CD4-positive, alpha-beta T cell treated with Interleukin-17A for 4 hours (primary cell): ENCODE measurements at places on chromosomes 12 and 14.
A peak's percentile ranks its signal among the peaks of the same experiment; 100 is the strongest.

GRCh38 chr14:51020024-51020710, 74.7 kb downstream of the TRIM9 start:
- DNase-seq, result no peak

DNA sequence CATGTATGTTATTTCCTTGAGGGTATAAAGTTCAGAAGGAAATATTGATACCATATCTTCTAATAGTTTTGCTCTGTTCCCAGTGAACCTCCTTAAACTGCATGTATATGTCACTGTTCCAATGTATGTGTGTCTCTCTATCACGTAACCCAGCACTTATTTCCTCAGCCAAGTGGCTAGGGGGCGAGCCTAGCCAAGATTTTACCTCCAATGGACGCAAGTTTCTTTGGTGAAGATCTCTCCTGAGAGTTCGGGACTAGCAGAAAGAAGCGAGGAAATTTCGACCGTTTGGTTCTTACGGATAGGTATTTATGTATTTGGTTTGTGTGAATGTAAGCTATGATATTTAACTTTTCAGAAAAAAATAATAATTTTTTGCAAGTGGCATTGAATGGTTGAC, 2.5 kb downstream of the SFSWAP start:
- no peak for DNase-seq

GRCh38 chr12:95742586-95742985, 48.0 kb downstream of the NTN4 start:
- no peak for DNase-seq

DNA sequence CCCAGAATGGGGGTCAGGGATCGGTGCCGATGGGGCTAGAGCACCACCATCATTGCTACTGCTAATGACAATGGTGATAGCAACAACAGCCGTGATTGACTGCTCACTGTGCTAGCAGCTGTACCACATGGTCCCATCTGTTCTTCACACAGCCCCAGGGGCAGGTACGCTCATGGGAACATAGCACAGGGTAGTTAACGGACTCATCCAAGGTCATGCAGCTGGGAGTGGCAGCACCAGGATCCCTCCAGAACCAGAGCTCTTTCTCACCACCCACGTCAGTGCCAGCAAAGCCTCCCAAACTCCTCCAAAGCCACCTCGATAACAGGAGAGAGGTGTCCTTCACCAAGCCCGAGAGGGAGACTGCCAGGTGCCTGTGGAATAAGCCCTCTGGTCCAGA, 11.2 kb upstream of the DYNC1H1 start:
- no peak for DNase-seq

DNA sequence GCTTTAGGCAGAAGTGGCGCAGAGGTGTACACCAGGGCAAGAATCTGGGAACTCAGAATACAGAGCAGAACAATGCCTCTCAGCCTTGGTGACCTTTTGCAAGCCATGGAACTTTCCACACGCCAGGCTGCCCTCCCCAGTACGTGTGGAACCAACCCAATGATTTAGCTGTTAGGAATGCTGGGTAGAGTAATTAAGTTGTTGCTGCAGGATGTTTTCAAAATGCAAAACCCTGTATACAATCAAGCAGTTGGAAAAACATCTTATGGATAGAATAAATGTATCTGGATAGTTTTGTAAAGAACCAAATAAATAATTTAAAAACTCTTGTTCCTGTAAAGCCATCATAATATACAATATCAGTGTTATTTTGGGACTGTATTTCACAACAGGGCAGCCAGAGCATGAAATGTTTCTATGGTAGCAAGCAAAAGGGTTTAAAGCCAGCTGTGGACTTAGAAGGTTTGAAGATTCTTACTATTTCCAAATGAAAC, 19.4 kb downstream of the PPP1R36 start:
- DNase-seq, result no peak

DNA sequence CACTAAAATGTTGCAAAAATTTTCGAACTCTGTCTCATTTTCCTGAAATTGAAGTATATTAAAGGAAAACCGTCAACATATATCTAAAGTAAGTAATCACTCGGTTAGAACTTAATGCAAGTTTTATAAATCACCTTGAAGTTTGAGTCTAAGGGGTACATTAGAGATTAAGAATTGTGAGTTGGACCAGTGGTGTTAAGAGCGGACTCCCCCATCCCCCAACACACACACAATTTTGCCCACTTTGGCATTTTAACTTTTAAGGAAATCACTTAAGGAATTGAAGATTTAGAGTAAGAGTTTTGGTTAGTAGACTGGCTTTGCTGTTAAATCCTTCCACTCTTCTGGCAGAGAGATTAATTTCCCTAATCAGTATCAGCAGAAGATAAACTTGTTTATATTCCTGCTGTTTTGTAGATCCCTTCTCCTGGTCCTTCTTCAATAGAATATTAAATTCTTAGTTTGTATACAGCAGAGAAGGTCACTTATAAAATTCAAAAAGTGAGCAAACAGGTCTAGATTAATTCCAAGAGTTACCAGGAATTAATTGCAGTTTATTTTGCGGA, 1.5 kb downstream of the HIF1A start:
- no peak for DNase-seq

DNA sequence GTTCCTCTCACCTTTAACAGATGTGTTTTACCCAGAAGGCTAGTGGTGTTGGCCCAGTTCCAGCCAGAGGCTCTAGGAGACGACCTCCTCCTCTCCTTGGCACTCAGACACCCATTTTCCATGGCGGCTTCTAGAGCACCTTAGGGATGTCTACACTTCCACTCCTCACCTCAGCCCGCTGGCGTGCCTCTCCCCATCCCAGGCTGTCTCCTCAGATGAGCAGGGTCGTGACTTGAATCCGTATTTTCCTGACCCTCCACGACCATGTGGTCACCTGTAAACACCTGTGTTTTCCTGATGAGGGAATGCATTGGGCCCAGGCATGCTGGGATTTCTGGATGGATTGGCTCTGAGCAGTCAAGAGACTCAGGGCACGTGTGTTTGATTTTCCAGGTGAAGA, 21.8 kb upstream of the RIN3 start:
- DNase-seq, result no peak

- DNase-seq, result no peak
Measured at GRCh38 chr14:53603994-53604393, 352.6 kb downstream of the BMP4 start.

GRCh38 chr12:79186506-79186905, 321.9 kb downstream of the SYT1 start:
- no peak for DNase-seq

DNA sequence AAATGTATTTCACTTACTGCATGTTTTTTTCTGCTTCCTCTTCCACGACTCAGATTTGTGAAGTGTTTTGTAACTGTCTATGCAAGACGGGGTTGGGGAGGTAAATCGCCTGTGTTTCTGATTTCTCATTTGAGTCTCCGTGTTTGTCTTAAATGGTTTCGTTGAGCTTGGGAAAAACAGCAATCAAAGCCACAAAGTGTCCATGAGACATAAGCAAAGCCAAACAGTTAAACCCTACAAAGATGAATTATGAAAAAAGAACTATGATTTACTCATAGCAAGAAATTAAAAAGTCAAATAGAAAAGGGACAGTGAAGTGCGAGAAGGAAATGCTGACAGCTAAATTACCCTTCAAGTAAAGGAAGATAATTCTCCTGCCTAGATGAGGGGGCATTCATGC, 164.3 kb upstream of the TMPO start:
- no peak for DNase-seq

DNA sequence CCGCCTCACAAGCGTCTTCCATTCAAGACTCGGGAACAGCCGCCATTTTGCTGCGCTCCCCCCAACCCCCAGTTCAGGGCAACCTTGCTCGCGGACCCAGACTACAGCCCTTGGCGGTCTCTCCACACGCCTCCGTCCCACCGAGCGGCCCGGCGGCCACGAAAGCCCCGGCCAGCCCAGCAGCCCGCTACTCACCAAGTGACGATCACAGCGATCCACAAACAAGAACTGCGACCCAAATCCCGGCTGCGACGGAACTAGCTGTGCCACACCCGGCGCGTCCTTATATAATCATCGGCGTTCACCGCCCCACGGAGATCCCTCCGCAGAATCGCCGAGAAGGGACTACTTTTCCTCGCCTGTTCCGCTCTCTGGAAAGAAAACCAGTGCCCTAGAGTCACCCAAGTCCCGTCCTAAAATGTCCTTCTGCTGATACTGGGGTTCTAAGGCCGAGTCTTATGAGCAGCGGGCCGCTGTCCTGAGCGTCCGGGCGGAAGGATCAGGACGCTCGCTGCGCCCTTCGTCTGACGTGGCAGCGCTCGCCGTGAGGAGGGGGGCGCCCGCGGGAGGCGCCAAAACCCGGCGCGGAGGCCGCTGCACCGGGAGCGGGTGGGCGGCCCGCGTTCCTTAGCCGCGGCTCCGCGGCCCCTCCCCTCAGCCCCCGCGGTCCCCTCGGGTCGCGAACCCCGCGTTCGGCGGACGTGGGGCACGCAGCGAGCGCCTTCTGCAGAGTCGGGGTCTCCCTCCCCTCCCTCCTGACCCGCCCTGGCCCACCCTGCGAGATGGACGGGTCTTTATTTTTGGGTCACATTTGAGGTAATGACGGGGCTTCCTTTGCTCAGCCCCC, at the start of gene UBC:
Gene UBC (minus strand): TSS at position 259 of the 847 bp plus-strand sequence. CDS start 879 bp downstream, outside the sequence.
- DNase-seq, result peak; percentile 91

DNA sequence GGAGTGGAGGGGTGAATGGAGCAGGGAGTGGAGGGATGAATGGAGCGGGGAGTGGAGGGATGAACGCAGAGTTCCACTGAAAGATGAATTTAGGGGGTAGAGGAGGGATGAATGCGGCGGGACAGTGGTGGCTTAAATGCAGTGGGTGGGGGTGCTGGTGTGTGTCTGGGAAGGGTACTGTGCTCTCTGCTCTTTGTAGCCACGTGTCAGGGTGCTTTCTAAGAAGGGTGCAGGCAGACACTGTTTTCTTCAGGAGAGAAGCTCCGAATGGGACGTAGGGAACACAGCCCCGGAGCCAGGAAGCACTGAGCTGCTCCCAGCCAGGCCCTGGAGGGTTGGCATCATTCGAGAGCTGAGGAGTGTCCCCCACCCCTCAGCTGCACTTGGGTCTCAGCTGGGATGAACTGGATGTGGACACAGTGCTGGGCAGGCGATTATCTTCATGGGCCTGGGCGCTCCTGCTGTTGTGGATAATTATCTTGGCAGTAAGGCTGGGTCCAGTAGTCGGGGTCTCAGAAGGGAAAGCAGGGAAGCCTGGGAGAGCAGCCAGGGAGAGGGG, 9.5 kb upstream of the CEP170B start:
- no peak for DNase-seq

GRCh38 chr14:95339301-95339865, 19.7 kb upstream of the CLMN start:
- DNase-seq, result no peak

- no peak for DNase-seq
Measured at GRCh38 chr14:61146899-61147298, 134.2 kb downstream of the TMEM30B start.

DNA sequence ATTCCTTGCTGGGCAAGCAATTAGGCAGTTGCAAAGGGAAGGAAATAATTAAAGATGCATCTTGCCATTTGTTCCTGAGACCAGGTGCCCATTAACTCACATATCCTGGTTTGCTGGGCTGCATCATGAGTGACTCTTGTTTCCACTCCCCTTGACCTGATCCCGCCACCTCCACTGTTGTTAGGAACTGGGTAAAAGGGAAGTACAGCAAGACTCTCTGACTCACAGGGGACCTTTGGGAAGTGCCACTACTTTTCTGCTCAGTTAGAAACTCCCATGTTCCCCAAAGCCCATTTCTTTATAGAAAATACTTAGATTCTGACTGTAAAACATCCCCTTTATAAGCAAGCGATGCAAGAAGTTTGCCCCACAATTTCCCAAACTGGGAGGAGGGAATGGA, 186.0 kb upstream of the BCL2L14 start:
- no peak for DNase-seq

DNA sequence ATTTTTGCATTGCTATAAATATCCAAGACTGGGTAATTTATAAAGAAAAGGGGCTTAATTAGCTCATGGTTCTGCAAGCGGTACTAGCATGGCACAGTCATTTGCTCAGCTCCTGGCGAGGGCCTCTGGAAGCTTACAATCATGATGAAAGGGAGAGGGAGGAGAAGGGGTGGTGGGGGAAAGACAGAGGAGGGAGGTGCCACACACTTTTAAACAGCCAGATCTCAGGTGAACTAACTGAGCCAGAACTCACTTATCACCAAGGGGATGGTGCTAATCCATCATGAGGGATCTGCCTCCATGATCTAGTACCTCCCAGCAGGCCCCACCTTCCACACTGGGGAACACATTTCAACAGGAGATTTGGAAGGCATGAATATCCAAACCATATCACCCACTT, 476.3 kb downstream of the PCNX1 start:
- no peak for DNase-seq

DNA sequence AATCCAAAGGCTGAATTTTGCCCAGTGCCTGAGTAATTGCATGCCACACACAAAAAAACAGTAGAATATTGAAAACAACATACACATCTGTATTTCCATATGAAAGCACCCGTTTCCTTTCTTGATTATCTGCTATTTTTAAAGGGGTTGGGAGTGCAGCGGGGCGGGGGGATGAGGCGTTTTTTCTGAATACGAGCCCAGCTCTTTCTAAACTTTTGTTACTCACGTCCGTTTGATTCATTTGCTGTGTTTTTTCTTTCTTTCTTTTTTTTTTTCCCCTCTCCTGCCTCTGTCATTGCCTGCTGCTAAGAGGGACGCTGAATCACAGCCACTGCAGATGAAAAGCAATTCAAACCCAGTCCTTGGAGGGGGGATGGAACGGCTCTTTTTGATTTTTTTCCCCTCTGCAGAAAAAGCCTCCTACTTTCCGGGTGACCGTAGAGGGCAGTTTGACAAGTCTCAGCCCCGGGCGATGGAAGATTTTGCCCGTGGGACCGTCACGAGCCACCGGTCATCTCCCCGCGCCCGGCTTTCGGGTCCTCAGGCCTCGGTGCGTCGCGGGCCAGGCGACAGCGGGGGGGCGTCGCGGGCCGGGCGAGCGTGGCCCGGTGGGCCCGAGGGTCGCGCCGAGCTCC, 572 bp upstream of the RASSF8 start:
- DNase-seq, result no peak

- no peak for DNase-seq
Measured at GRCh38 chr12:70468741-70469140, 102.7 kb downstream of the KCNMB4 start.

- DNase-seq, result no peak
Measured at GRCh38 chr12:92216092-92216491, 70.4 kb upstream of the BTG1 start.

DNA sequence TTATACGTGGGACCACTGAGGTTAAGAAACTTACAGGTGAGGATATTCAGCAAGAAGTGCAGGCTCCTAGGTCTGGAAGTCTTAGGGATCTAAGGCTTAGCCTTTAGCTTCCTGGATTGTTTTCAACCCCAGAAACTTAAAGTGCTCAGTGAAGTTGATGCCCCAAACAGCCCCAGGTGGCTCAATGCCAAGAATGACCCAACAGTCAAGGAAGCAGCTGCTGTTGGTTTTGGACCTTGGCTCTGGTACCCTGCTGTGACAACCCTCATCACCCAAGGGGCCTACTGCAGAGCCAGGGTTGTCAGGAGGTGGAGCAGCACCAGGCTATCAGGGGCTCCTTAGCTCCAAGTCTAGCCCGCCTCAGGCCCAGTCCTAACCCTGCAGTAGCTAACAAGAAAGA, 36.8 kb downstream of the VDR start:
- no peak for DNase-seq

- no peak for DNase-seq
Measured at GRCh38 chr12:67790660-67791059, 142.1 kb downstream of the DYRK2 start.
